Stimulated activated CD4-positive, alpha-beta T cell treated with anti-CD3 and anti-CD28 coated beads, Interleukin-4, amount 100 ng/mL, for 4 hours (primary cell): ENCODE measurements at places on chromosomes 4 and X.

DNA sequence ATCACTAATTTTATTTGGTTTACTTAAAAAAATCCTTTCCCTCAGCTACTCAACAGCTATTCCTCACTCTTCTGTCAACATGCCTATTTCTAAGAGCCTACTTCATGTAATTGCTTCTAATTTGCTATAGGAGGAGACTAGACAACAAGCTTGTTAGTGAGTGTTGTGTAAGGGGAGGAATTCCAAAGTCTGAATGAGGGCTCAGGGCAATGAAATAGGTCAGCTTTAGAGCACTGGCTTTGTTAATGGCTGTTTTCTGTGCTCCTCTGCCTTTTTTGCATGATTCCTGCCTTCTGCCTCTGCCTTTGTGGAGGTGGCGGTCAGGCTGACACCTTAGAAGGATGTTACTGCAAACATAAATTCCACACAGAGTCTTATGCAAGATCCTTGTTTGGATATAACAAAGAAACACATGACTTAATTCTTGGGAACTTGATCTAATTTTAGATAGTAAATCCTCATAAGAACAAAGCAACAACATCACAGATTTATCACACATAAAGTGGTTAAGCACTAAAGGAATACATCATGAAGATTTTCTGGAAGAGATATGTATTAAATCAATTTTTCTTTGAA is 15.0 kb upstream of the PAGE1 start:
- no peak for DNase-seq

- DNase-seq, result no peak
These were observed 50.1 kb downstream of the DHRSX start for GRCh38 chrX:2450681-2451080.

DNA sequence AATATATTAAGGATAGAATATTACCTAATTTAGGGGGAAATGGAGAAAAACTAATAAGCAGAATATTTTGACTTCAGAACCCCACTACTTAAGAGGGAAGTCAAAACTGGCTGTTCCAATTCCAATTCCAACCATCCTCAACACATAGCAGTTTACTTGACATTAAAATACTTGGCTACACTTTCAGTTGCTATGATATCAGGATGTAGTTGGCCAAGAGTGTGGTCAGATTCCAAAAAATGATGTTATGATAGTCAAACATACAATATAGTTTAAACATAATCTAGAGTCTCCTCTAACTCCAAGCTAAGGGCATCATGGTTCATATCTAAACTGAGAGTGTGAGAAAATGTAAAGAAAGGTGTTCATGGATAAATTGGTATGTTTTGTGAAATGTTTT is 16.5 kb upstream of the SMIM14 start:
- DNase-seq, result no peak

DNA sequence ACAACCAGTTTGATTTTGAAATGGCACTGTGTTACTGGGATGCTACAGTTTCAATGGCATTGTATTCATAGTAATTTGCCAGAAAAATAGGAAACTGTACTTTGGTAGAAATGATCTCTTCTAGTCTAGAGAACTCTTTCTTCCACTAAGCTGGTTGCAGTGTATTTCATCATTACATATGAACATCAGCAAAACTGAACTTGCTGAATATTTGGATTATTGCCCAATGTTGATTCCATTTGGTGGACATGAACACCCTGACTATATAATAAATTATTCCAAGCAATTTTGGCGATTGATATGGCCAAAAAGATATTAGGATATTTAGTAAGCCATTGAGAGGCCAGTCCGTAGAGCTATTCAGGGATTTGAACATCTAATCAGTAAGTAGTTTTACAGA is 191.8 kb upstream of the CXorf66 start:
- no peak for DNase-seq

DNA sequence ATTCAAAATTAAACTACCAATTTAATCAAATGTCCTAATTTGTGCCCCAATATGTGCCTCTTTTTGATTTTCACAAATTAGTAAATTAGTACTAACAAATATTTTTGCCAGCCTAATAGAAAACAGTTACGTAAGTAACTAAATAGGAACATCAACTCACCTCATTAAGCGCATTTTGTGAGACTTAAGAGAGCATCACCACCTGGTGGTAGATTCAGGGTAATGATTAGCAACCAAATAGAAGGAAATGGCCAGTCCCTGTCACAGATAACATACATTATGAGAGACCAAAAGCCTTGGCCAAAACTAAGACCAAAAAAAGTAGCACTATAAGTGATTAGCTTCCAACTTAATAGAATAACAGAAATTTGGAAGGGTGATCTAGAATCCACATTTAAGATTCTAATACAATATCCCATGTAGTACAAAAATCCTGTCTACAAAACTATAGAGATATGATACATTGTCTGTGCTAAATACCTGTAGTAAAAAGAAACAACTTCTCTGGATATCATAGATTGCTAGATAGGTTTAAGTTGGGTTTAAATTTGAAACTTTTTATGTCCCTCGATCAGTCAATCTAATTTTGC is 46.7 kb downstream of the C4orf46 start:
- DNase-seq, result no peak
